H4 (cell line): ENCODE measurements at places on chromosomes 1 and 21. TPM values are rescaled to one million over a fixed set of nuclear protein-coding genes. Genes with fewer than 3 reads are reported as not detected.

The NUF2 gene
- total RNA-seq, result 22.0 and 28.9 TPM in 2 replicates

The RLF gene
- total RNA-seq, result 10.0 and 12.7 TPM in 2 replicates

The SLC2A5 gene
- 0.47 and 1.7 TPM in 2 replicates for total RNA-seq

The ABCA4 gene
- 1.0 and 1.1 TPM in 2 replicates for total RNA-seq

The TSHB gene
- not detected in 2 replicates for total RNA-seq
